ENCODE measurements at places on chromosomes 2 and 18.

GRCh38 chr18:7678801-7679200 lies 111.7 kb downstream of the PTPRM start:
- no peak for DNase-seq

DNA sequence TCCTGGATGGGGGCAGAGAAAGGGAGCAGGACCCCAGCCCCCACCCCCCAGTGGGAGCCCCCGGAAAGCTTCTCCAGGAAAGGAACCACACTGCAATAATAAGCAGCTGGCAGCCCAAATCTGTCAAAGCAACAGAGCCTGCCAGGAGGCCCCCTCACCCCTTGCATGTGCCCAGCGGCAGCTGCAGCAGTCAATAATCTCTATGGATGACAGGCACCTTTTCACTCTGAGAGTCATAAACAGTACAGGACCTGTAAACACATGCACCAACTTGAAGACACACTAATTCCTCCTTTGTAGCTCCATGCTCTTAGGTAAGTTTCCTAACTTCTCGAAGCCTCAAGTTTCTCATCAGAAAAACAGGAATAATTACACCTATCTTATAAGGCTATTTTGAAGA lies 26.2 kb upstream of the KDM3A start:
- no peak for DNase-seq

DNA sequence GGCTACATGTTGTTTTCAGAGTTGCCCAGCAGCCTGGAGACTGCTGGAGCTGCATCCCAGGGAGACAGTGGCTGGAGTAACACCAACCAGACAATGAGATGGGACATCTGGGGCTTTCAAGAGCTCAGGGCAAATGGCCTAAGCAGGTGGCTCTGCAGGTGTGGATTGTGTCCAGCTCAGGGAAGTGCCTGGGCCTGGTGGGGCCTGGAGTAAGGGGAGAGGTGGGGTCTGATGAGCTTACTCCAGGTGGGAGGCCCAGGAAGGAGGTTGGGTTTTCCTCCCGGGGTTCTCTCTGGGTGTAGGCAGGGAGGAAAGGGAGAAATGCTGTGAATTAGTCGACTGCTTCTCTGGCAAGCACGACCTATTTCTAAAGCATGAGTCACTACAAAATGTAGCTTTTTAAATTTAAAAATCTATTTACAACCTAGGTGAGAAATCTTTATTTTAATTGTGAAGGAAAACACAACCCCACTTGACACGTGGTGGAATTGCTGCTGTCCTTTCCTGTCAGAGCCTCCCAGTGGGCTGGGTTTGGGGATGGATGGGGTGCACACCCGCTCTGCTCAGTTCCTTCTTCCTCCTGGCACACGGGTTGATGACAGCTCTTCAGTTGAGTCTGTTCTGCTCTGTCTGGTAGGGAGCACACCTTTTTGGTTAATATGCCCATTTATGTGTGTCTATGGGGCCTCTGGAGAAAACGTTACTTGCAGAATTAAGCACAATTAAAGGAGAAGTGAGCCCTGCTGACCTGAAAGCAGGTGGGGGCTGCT lies 81.6 kb downstream of the SH3RF3 start:
- no peak for DNase-seq

DNA sequence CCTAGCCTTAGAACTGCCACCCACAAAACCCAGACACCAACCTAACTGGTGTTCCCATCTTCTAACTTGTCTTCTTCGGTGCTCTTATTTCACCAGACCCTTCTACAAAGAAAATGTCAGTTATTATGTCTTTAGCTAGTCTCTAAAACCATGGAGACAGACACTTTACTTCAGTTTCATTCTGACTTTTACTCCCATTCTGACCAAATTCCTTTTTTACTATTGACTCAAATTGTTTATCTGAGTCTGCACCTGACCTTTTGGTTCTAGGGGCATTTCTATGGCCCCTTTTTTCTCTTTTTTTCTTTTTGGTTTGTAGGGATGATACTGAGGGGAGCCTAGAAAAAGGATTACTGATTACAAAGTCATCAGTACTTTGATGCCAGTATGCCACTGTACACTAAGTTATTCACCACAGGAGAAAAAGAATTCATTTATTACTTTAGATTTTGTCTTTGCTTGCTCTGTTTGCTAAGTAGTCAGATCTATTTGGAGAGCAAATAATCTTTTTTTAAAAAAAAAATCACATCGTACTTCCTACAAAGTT lies 6.8 kb upstream of the SLC1A4 start:
- DNase-seq, result no peak

- DNase-seq, result no peak
Measured at GRCh38 chr2:168789776-168790175, 12.7 kb upstream of the NOSTRIN start.

- DNase-seq, result no peak
Measured at GRCh38 chr2:126658319-126658904, 2.5 kb downstream of the GYPC start.

GRCh38 chr2:200810998-200811332 lies 745 bp upstream of the BZW1 start:
- no peak for DNase-seq

GRCh38 chr18:13276530-13277520 lies 58.3 kb downstream of the LDLRAD4 start:
- DNase-seq, result no peak

GRCh38 chr2:76257802-76258201 lies 547.1 kb upstream of the GCFC2 start:
- DNase-seq, result no peak

DNA sequence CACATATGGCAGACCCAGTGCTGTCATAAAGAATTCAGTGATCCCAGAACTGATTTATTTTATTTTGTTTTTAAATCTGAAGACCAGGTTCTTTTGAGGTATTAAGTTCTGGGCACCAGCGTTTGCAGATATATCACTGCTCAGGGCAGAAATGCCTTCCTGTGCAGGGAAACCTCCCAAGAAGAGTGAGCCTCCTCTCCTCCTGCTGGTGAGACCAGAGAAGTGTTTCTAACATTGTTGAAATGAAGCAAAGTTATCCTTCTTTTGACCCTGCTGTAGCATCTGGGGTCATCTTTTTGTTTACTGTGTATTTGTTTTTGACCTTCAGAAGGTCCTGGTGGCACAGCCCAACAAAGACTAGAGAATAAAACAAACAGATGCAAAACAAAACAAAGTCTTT lies 94.0 kb downstream of the AQP4 start:
- DNase-seq, result no peak

DNA sequence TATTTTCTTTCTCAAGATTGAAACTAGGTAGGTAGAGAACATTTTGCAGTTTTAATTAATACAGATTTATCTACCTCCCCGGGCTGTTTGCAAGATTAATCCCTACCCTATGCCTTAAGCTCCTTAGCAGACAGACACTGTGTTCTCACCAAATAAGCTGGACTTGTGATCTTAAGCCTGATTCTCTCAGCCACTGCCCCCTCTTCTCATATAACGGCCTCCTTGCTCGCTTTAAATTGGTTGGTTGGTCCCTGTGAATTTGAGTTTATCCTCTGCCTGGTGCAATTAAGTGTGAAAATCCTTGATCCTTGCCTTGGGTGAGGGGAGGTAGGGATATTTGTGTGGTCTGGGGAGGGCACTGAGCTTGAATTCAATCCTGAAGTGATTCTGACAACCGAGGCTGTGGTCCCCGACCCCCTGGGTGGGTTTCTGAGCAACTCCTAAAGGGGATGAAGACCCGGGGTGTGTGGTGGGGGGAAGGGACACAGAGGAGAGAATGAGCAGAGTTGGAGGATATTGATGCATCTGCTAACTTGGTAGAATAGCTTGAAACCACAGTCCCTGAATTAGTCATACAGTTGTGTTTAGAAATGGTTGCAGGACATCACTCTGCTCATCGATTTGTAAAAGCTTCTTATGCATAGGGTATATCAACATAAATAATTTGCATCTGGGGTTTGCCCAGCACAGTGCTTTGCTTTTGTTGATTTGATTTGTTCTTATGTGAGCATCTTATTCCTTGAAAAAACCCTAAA lies 36.9 kb upstream of the NCKAP5 start:
- no peak for DNase-seq

- DNase-seq, result no peak
Measured at GRCh38 chr2:72980535-72981217, 63.4 kb downstream of the EMX1 start.

GRCh38 chr18:43547456-43547855 lies 270.2 kb upstream of the SYT4 start:
- DNase-seq, result no peak

DNA sequence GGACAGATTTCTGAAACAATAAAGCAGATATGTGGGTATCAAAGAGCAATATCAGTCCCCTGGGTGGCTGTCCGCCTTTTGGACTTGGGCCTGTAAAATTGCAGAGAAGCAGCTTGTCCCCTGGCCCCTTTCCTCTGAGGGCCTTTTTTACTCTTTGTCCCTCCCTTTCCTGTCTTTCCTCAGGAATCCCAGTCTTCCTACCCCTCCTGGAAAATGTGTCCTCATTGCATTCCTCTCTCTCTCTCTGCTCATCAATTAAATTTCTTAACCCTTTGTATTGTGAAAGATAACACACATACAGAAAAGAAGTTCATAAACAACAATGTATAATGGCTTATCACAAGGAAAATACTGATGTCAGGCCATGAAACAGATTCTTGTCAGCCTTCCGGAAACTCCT lies 3.0 kb upstream of the GRB14 start:
- DNase-seq, result no peak

DNA sequence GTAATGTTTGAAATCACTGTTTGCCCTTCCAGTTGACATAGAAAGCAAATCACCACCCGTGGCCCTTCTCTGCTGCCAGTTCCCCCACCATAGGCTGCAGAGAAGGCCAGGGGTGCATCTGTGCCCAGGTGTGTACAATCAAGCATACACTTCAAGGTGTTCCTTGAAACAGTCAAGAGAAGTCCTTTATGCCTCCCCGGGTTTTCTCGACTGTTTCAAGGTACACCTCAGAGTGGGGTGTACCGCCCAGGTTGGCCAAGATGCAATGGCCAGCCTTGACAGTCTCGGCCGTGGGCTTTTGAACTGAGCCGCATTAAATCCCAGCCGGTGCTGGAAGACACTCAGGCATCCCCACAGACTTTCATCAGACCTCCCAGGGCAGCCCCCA lies 21.0 kb upstream of the ATP9B start:
- no peak for DNase-seq

GRCh38 chr2:236840215-236840614 lies 245.5 kb upstream of the COPS8 start:
- DNase-seq, result no peak

- peak; percentile 22 for DNase-seq
Measured at GRCh38 chr2:173715441-173715840, 249.7 kb downstream of the SP3 start.

- DNase-seq, result no peak
Measured at GRCh38 chr2:69582582-69583176, 60.9 kb downstream of the AAK1 start.

- no peak for DNase-seq
Measured at GRCh38 chr2:102678442-102678841, 59.1 kb downstream of the SLC9A2 start.

- DNase-seq, result no peak
Measured at GRCh38 chr2:235690809-235691450, 197.1 kb downstream of the AGAP1 start.

DNA sequence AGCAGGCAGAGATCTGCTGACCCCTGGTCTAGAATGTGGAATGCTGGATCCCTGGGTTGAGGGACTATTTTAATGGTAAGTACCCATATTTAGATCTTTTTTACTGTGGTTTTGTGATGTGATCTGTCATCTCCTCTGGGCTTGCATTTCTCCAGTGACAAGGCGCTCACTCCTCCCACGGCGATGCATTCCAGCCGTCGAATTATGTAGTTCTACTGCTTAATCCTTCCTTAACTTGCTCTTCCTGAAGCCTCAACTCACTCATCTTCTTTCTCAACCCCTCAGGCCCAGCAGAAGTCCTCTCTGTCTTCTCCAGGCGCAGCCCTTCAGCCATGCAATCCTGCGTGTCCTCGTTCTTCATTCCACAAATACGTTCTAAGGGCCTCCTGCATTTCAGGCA lies 51.2 kb downstream of the HPCAL1 start:
- DNase-seq, result no peak

GRCh38 chr18:36454245-36454644 lies 156.7 kb downstream of the FHOD3 start:
- DNase-seq, result no peak

- no peak for DNase-seq
Measured at GRCh38 chr2:165197346-165197745, 6.5 kb downstream of the SCN3A start.

DNA sequence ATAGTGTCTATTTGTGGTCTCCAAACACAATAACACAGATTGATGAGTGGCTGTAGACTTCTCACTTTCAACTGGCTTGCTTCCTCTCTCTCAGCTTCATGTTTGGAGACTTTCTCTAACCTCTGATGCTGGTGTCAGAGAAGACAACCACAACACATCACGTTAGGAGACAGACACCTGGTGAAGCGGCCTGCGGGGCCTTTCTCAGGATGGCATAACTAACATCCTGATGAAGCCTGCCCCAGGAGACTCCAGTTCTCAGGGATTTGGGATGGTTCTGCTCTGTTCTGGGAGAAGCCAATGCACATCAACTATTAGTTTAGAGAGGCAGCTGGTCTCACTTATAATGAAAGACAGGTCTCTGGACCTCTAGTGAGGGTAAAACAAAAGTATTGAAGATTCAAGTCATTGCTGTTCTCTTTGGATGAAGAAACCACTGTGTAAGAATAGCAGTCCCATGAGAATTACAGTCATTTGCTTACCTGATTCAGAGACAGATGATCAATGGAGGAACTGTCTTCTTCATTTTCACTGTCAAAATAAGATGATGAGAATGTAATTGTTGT lies 2.0 kb downstream of the IL1A start:
- no peak for DNase-seq

- no peak for DNase-seq
Measured at GRCh38 chr18:79568543-79569205, 110.9 kb upstream of the CTDP1 start.

GRCh38 chr18:6056171-6056910 lies 161.0 kb upstream of the TMEM200C start:
- no peak for DNase-seq

GRCh38 chr18:26764586-26764985 lies 100.9 kb downstream of the AQP4 start:
- DNase-seq, result no peak

DNA sequence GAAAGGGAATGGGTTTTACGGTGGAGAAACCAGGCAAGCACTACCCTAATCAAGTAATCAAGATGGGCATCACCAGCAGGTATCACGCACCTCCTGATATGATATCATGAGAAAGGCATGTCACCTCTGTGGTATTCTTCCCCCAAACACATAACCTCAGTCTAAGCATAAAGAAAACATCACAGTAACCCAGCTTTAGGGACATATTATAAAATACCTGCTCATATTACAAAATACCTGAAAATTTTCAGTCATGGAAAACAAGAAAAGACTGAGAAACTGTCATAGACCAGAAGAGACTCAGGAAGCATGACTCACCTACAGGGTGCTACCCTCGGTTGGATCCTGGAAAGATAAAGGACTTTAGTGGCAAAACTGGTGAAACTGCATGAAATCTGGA lies 30.5 kb downstream of the GCKR start:
- no peak for DNase-seq

DNA sequence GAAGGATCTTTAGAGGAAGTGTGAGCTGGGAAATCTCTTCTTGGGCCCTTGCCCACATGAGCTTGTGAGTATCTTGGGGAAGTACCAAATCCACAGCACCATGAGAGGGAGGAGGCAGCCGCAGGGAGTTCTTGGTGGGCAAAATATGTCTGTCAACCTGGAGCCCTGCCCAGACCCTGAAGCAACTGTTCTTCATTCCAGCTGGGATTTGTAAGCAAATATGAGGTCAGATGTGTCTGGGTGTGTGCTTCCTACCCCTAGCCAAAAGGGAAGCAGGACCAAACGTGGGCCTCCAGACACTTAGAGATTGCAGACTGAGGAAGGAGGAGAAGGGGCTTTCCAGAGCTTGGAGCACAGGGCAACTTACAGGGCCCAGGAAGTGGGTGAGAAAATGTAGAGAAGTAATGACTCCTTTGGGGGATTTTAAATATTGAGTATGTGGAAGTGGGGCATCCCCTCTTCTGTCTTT lies 41.9 kb downstream of the TMEM247 start:
- peak; percentile 67 for DNase-seq
